ENCODE measurements at places on chromosomes 12 and 14.

- DNase-seq, result no peak
Observed at GRCh38 chr14:44279357-44279756, 227.7 kb downstream of the FSCB start.

DNA sequence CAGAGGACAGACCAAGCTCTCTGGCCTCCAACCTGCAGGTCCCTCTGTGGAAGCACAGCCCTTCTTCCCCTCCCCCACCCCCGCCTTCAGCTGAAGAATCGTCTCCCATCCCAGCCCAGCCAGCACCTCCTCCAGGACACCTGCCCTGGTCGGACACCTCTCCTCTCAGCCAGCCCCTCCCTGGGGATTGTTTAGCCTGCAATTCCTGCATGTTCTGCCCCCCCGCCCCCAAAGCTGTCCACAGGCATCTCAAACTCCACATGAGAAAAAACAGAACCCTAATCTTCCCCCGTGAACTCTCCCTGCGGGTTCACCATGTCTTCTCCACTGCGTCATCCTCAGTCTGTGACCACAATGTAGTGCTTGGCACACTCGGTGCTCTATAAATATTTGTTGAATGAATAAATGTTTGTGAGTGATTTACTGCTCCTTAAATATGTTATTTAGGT lies 24.1 kb downstream of the PRIMA1 start:
- no peak for DNase-seq

- no peak for DNase-seq
Observed at GRCh38 chr12:50524621-50525020, 19.8 kb downstream of the DIP2B start.

- no peak for DNase-seq
Observed at GRCh38 chr14:65382586-65382985, 29.9 kb upstream of the FUT8 start.

DNA sequence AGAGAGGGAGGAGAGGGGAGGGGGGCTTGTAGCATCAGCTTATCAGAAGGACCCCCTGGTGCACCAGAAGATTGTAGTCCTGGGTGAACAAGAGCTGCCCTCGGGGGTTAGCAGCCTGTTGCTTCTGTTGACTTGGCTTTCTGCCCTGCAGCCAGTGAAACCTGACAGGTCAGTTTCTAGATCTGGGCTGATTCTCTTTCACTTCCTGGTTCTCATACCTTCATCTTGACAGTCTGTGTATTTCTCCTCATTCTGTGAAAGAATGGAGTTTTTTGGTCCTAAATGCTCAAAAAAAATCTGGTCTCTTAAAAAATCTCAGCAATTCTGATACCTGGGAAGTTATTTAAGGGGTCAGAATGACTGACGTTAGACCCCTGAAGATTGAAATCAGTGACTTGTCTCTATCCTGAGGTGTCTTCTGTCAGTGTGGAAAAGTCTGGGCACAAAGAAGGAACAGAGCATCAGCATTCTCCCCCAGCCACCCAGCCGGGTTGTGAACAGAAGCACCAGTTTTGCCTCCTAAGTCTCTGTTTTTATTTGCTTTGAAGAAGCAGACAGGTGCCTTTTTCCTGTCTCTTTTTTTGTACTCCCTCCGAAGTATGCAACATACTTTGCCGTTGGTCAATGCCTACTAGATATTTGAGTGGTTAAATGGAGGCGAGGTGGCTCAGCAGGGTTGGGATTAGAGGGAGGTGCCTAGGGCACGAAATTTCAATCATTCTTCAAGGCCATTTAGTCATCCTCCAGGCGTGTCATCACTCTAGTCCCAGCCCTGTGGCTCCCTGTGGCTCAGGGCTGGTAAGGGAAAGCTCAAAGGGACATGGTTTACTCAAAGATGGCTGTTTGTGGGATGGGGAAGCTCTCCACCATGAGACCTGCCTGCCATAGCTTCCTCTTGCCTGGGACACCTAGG lies 24.0 kb downstream of the TTC9 start:
- no peak for DNase-seq

DNA sequence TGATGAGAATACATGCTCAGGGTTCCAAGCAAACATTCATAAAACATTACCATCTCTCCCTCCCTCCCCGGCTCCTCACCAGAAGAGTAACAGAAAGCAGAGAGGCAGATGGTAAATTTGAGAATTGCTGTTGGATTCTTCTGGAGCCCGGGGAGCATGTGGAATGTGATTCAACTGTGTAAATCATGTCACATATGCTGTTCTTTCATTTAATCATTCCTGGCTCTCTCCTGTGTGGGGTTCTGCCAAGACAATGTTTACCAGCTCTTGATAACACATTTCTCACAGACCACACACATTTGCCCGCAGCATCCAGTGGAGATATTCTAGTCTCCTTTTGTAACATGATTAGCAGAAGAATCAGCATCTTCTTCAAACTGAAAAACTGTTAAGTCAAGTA lies 23.4 kb upstream of the NR2C1 start:
- no peak for DNase-seq

- no peak for DNase-seq
Observed at GRCh38 chr12:49108958-49109404, 1.7 kb downstream of the LMBR1L start.

DNA sequence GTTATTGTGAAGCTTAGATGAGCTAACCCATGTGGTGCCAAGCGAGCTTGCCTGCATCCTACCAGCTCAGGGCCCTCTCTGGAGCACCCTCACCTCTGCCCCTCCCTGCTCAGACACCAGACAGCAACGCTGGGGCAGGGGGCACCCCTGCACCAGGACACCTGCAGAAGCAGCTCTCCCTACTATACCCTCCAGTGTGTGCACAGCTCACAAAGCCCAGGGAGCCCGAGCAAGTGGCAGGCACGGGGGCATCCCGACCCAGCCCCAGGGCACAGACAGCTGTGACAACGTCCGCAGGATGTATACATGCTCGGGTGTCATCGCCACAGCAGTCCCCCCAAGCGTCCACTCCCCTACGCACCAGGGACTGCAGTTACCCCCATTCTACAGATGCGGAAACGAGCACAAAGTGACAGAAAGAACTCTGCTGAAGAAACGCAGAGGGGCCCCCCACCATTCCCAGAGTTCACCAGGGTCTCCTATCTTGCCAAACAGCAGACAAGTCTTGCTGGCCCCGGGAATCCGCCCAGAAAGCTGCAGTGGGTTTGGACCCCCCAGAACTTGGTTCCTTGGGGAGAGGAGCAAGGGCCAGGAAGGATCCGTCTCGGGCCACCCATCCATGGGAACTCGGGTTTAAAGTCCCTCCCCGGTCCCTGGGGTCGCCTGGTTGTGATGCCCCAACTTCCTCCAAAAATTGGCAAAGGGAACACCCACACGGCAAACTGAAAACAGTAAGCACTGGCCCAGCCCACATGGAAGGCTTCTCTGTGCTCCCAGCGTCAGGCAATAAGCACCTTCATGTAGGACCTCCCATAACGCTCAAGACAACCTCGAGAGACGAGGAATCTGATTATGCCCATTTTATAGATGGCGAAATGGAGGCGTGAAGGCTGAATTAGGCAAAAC lies 12.0 kb downstream of the NCOR2 start:
- DNase-seq, result no peak

DNA sequence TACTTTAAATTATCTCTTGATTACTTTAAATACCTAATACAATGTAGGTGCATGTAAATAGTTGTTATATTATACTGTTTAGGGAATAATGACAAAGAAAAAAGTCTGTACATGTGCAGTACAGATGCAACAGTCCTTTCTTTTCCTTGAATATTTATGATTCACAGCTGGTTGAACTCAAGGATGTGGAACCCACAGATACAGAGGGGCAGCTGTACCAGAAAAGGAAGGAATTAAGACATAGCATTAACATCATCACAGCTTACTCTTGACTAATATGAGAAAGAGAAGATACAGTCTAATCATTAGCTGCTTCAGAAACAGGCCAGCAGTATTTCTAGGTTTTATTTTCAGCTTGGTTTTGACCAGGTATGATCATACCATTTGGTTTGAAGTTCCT lies 34.7 kb upstream of the AP4S1 start:
- DNase-seq, result no peak

GRCh38 chr12:100826323-100826722 lies 31.7 kb downstream of the ANO4 start:
- DNase-seq, result no peak

DNA sequence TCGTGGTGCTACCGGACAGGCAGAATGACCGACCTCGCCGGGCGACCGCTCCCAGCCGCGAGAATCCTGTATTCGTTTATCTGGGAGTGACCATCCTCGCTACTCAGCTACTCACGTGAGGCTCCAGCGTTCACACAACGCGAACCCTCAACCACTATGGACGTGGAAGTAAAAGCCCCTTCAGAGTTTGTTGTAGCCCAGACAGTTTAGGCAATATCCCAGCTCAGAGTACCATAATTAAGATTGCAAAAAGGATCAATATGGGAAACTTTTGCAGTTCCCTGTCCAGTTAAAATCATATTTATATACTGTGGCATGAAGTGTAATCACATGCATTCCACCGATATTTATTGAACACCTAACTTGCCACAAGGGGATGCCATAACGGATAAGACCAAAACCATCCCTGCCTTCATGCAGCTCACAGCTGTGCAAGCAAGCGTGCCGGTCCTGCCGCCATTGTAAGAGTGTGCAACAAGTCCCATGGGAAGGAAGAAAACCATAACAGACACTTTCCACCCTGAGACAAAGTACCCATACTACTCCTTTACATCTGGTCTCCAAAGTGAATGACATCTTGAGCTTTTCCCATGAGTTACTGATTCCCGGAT lies 938 bp upstream of the MAX start:
- DNase-seq, result no peak

- DNase-seq, result no peak
Observed at GRCh38 chr14:23631702-23632460, 4.3 kb upstream of the DHRS2 start.

GRCh38 chr12:57712701-57713100 lies 18.8 kb downstream of the OS9 start:
- no peak for DNase-seq

- no peak for DNase-seq
Observed at GRCh38 chr14:72377016-72377415, 444.8 kb downstream of the RGS6 start.

- DNase-seq, result no peak
Observed at GRCh38 chr14:69755784-69756183, 11.2 kb upstream of the SRSF5 start.

DNA sequence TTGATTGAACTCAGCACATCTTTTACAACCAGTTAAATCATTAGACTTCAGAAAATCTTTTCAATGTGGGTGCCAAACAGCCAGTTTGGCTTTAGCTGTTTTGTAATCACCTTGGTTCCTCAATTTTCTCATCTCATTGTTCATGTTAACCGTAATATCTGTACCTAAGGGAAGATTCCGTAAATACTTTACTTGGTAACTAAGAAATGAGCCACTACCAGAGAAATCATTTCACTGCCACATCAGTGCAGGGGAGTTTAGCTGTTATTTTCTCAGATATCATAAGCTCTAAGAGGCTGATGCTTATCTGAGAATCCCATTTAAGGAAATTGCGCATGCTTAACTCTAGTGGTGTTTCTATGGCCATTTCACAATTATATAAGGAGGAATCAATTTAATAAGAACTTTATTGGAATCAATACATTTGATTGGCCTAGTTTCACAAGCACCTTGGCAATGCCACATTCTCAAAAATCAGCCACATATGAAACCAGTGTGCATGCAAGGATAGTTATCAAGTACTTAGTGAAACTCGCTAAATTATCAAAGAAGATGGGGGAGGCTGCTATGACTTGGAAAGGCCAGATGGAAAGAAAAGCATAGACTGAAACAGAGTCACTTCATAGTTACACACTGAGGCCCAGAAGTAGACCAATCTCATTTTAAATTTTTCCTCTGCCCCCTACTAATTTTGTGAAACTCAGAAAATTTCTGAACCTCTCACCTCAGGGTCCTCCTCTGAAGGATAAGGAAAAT lies 28.1 kb upstream of the IL22 start:
- DNase-seq, result no peak

DNA sequence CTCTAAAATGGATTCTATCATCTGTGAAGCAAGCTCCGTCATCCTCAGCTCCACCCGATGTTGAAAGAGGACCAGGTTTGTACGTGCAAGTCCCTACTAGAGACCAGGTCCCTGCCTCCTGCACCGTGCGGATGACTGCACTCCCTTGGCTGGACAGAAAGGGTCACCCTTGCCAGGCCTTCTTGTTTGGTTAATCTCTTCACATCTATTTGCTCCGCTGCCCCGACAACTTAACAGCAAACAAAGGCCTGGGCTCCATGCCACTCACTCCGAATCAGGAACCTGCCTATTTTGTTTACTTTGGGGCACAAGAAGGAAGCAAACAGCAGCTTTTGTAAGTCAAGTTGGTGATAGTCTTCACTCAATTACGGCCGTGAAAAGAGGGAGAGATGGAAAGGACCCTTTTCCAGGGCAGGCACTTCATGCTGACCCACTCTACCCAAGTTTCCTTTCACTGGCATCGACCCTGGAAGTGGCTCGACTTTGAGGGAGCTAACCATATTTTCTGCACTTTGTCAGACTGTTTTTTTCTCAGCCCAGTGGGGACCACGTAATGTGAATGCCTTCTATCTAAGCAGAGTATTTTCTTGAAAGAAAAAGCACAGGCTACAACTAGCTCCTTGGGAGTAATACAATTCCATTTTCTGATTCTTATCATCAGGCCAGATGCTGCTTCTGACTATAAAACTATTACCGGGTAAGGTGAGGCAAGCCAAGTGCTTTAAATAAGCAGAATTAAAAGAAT lies 202.6 kb downstream of the FOXN3 start:
- DNase-seq, result no peak

DNA sequence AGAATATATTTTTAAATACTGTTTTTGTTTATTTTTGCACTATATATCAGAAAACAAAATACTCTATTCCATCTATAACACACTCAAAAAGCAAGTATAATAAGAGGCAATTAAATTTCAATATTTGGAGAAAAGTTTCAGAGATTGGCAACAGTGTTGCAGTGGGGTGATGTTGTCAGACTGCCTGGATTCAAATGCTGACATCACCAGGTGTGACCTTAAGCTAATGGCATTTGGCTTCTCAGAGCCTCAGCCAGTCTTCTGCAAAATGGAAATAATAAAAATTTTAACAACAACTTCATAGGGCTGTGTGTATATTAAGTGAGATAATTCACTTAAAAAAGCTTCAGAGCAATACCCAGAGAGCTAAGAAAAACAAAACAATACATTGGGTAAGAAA lies 74.7 kb downstream of the TMTC1 start:
- no peak for DNase-seq

DNA sequence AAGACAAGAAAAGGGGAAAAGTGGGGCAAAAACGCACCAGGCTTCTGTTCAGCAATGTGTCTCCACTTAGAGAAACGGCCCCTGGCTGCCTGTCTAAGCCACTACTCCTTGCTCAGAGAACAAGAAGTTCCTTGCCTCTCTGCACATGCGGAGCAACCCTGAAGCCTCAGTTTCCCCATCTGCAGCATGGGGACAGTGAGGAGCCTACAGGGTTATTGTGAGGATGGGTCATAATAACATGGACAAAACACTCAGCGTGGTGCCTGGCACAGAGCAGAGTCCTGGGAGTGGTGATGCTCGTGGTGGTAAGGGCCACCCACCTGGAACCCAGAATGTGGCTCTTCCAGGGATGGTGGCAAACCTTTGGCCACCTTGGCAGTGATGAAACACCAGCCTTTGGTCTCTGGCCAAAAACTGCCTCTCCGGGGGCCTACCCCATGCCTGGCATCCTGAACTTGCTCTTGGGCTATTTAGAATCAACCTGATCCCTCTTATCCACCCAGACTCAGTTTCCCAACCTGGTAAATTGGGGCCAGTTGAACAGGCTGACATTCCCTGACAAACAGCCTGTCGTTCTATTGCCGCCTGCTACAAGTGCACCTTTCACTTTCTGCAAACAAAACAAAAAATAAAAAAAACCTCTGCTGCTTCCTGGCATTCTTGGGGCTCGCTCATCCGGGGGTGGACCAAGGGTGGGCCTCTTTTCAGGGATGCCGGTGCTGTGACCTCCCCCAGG lies 56.5 kb upstream of the DLK1 start:
- DNase-seq, result no peak

GRCh38 chr12:71870416-71870815 lies 30.9 kb downstream of the TBC1D15 start:
- no peak for DNase-seq

All from activated gamma-delta T cell (primary cell).